ENCODE measurements at places on chromosomes 6 and 20.

- DNase-seq = no peak
Observed at GRCh38 chr6:8082954-8083858, 19.0 kb upstream of the BLOC1S5 start.

DNA sequence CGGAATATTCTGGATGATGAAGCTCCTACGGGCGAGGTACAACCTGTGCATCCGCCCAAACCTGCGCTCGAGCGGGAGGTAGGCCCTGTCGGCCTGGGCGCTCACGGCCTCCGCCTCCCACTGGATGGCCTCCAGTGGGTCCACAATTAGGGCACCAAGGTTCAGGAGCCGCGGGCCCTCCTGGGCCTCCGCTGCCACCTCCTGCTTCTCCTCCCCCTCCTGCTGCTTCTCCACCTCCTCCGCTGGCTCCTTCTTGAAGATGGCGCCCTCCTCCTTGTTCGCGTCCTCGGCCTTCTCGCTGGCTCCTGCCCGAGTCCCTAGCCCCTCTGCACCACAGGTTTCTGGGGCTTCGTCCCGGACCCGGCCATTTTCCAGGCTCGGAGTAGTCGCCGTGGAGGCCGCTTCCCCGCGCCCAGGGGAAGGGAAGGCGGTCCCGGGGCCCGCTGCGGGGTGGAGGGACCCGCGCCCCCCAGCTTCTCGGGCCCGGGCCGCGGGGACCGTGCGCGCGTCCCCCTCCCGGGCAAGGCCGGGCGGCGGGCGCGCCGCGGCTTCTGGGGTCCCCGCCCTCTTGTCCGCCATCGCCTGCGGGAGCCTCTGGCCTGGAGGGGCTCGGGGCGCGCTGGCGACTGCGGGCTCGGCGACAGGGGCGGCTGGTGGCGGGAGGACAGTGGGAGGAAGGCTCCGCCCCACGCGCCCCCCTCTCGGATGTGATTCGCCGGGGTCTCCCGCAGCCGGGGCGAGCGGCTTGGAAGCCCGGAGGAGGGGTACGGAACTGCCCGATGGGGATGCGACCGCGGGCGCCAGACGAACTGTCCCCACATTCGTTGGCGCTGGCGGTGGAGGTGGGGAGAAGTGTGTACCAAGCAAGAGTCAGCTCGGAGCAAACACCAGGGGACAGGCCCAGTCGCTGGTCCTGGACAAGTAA lies 17.6 kb downstream of the PLAGL2 start:
- DNase-seq = no peak

GRCh38 chr20:57408536-57409233 lies 17.5 kb downstream of the RBM38 start:
- no peak for DNase-seq

- DNase-seq = no peak
Observed at GRCh38 chr6:134727081-134727480, 222.8 kb downstream of the ALDH8A1 start.

DNA sequence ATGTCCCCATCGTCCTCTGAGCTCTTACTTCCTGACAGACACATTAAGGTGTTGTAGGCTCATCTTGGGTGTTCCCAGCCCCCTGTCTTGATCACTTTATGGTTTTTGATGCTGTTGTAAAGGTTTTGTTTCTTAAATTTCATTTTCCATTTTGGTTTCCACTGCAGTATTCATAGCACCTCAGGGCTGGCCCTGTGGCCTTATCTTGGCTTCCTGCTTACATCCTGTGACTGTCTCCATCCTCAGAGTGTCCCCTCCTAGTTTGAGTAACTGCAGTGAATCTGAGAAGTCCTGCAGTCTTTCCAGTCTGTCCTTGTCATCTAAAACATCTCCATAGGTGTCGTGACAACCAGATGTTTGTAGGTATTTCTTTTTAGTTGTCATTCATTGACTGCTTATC lies 50.9 kb downstream of the JARID2 start:
- DNase-seq = no peak

GRCh38 chr20:10255846-10256245 lies 37.2 kb downstream of the SNAP25 start:
- DNase-seq = no peak

- DNase-seq = no peak
Observed at GRCh38 chr20:58597249-58597891, 53.7 kb upstream of the STX16 start.

GRCh38 chr6:155221086-155221485 lies 42.7 kb upstream of the CLDN20 start:
- no peak for DNase-seq

DNA sequence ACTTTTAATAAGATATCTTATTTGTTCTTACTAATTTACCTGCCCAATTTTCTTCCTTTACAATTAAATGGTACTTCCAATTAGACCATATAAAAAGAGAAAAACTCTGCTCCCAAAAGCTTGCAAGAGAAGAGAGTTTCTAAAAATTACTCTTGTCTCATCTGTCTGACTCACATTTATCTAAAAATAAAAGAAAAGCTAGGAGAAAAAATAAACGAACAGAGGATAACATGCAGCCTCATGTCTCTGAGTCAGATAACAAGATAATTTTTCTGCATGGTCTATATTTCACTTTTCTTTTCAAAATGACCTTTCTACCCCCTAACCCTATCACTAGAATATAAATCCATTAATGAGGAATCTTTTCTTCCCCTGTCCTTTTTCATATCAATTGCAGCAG lies 127.2 kb upstream of the TCF21 start:
- DNase-seq = no peak

DNA sequence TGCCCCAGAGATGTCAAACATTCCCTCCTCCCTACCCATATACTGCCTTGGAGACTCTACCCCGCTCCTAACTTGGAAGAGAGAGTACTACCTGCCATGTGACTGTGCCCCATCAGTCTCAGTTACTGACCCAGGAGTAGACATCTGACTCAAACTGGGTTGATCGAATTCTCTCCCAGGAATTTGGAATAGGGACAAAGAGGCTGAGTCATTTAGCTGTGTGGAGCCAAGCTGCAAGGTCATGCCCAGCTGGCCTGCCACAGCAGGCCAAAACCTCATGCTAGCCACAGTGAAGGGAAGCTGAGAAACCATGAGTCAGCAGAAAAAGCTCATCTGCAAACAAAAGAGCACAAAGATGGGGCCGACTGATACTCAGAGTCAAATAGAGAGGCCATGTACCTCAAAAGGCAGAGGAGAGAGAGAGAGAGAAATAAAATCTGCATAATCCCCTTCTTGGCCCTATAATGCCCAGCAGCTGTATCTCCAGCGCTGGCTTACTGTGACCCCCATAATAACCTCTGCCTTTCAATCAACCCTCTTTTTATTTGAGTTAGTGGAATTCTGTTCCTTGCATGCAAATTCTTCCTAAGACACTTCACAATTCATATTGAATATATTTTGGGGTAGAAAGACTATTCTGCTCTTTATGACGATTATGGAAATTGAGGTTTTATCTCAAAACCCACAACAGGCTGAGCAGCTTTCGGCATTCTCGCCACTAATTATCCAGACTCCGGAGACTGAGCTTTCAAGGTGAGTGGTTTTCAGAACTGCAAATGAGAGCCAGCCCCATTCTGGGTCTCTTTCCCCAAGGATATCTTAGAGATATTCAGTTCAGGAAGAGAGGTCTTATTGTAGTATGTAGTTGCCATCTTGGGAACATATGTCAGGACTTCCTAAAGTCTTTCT lies 21.4 kb upstream of the AKIRIN2 start:
- DNase-seq = peak; percentile 51

DNA sequence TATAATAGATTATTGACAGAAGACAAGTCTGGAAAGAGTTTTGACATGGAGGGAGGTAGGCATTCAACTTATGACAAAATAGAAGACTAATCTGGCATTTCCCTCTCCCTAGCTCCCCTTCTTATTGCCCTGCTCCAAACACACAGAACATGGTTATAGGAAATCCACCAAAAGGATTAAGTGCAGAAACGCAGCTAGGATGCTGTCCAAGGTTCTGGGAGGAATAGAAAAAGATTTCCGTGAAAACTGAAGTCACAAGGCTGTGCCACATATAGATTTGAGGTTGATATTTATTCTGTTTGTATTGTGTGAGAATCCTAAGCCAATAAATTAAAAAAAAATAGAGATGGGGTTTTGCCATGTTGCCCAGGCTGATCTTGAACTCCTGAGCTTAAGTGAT lies 107.9 kb upstream of the MAP3K7 start:
- DNase-seq = no peak

GRCh38 chr6:25332655-25333071 lies 53.5 kb downstream of the CARMIL1 start:
- DNase-seq = no peak

DNA sequence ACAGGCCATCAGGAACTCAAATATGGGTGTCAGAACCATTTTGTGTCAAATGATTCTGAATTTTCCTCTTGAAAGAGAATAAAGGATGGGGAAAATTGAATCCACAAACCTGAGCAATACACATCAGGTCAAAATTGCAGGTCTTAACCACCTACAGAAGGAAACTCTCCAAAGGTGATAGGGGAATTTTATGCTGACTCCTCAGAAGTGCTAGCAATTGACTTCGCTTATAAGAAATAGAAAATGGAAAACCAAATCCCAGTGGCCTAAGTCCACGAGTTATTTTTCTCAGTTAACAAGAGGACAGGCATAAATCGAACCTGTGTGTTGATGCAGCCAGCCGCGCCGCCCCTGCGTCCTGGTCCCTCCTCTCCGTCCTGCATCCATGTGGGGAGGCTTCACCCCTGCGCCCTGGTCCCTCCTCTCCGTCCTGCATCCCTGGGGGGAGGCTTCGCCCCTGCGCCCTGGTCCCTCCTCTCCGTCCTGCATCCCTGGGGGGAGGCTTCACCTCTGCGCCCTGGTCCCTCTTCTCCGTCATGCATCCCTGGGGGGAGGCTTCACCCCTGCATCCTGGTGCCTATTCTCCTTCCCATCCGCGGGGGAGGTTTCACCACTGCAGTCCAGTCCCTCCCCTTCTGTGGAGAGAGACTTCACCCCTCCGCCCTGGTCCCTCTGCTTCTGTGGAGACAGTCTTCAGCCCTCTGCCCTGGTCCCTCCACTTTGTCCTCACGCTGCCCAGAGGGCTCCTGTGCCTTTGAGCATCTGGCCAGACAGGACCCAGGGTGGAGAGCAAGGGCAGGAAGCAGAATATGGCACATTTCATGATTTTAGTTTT lies 230.3 kb downstream of the SMOC2 start:
- no peak for DNase-seq

- DNase-seq = no peak
Observed at GRCh38 chr20:50794181-50794845, 548 bp upstream of the BCAS4 start.

- peak; percentile 28 for DNase-seq
Observed at GRCh38 chr6:110682460-110682853, 132.8 kb downstream of the CDK19 start.

GRCh38 chr6:10487668-10488327 lies 33.4 kb upstream of the GCNT2 start:
- DNase-seq = no peak

DNA sequence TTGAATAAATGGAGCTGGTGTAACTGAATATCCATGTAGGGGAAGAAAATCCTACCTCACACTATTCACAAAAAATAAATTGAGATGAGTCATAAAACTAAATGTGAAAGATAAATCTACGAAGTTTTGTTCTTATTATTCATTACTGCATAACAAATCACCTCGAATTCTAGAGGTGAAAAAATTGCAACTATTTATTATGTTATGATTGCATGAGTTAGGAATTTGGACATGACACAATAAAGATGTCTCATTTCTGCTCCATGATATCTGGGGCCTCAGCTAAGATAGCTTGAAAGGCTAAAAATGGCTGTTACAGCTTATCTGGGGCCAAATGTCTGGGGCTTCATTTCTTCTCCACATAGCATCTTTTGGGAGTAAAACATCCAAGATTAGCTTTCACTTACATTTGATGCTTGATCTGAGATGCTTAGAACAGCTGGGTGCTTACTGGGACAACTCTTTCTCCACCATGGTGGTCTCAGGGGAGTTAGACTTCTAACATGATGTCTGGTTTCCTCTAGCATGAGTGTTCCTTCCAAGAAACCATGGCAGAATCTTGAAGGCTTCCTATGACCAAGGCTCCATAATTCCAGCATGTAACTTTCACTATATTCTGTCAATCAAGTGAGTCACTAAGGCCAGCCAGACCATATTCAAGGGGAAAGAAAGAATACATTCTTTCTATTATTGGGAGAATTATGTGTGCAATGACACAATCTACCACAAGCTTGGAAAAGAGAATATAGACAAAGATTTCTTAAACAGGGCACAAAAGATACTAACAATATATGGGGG lies 30.1 kb downstream of the OR2B6 start:
- no peak for DNase-seq

DNA sequence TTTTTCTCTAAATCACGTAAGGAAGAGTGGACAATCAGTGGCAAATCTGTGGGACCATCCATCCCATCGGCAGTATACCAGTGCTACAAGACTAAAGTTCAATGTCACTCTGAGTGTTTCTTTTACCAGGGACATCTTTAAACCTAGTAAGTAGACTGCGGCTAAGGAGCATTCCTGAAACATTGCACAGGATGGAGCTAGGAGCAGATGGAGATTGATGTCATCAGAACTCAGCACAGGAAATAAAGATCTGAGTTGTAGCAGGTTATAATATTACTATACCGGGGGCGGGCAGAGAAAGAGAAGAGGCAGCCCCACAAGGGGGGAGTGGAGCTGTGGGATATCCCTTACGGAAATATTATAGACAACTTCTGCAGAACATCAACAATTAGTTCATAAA lies 162.1 kb downstream of the MTFR2 start:
- no peak for DNase-seq

DNA sequence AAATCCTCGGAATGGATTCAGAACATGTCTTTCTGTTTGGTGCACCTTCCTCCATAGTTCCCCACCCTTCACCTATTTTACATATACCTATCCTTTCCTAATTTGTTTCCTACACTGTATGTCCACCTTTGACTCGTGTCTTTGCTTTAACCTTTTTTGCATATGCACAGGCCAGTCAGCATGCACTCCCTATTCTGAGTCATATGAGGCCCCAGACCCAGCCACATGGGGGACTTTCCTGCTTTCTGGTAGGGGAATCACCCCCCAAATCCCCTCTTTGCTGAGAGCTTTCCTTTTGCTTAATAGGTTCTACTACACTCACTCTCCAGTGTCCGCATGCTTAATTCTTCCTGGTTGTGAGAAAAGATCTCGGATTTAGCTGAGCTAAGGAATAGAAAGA lies 393.8 kb upstream of the IMPG1 start:
- DNase-seq = no peak

DNA sequence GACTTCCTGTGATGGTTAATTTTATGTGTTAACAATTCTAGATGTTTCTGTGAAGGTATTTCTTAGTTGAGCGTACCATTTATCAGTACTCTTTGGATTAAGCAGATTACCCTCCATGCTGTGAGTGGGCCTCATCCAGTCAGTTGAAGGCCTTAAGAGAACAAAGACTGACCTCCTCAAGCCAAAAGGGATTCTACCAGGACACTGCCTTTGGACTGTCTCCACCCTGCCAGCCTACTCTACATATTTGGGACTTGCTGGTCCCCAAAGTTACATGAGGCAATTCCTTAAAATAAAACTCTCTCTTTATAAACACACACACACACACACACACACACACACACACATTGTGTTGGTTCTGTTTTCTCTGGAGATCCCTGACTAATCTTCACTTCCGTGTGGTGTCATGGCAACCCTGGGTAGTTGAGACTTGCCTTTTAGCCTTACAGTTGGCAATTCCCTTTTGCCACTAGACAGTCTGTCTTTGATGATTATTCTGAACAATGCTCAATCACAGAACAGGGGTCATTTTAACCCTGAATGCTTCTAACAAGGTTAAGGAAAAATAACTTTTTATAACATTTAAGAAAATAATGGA lies 32.2 kb downstream of the MRAP2 start:
- no peak for DNase-seq
